ENCODE measurements at places on chromosomes 7 and 10.

- peaks cover 6% of the 10 kb centered on the region for H3K27me3 ChIP-seq
- no peaks in the 10 kb centered on the region for H3K4me1 ChIP-seq
- DNase-seq = no peak
- H3K27ac ChIP-seq = no peak overlapping the region
These were observed 51.1 kb upstream of the LYZL1 start for GRCh38 chr10:29237786-29238185.

- no peak overlapping the region for H3K4me3 ChIP-seq
- H3K27ac ChIP-seq = no peak overlapping the region
- no peaks in the 10 kb centered on the region for H3K4me1 ChIP-seq
- no peaks in the 10 kb centered on the region for H3K36me3 ChIP-seq
- no peak for DNase-seq
These were observed 225.4 kb downstream of the BMPER start for GRCh38 chr7:34130558-34131295.

DNA sequence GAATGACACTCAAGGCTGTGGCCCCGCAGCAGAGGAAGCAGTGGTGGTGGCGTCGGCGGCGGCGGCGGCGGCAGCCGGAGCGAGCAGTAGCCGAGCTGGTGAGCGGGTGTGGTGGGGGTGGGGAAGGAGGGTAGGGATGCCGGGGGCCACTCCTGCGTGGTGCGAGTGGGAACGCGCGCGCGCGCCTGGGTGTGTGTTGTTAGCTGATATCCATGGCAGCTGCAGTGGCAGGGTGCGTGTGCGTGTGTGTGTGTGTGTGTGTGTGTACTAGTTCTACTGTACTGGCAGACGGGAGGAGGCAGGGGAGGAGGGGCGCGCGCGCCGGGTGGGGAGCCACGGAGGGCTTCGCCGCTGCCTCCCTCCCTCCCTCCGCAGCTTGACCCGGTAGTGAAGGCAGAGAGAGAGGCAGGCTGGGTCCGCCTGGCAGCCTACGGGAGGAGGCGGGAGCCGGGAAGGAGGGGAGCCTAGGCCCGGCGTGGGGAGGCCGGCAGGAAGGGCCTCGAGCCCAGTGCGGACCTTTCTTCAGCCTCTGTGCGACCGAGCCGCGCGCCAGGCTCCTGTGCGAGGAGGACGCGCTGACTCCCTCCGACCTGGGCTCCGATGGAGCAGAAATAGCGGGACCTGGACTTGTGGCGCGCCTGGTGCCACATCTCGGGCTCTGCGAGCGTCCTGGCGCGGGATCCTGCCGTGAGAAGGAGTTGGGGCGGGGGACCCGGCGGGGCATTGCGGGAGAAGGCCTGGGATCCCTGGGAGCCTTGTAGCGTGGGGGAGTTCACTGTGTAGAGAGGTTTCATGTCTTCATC, at the start of gene MAGI2:
TSS of gene MAGI2 (minus strand) at position 110 of the 803 bp plus-strand sequence. CDS start 347 bp downstream, outside the sequence.
- H3K4me1 ChIP-seq = peaks cover 11% of the 10 kb centered on the region
- no peak for DNase-seq
- H3K36me3 ChIP-seq = peaks cover 2% of the 10 kb centered on the region
- H3K4me3 ChIP-seq = no peak within 1 kb of the TSS
- H3K27ac ChIP-seq = no peak within 1 kb of the TSS

DNA sequence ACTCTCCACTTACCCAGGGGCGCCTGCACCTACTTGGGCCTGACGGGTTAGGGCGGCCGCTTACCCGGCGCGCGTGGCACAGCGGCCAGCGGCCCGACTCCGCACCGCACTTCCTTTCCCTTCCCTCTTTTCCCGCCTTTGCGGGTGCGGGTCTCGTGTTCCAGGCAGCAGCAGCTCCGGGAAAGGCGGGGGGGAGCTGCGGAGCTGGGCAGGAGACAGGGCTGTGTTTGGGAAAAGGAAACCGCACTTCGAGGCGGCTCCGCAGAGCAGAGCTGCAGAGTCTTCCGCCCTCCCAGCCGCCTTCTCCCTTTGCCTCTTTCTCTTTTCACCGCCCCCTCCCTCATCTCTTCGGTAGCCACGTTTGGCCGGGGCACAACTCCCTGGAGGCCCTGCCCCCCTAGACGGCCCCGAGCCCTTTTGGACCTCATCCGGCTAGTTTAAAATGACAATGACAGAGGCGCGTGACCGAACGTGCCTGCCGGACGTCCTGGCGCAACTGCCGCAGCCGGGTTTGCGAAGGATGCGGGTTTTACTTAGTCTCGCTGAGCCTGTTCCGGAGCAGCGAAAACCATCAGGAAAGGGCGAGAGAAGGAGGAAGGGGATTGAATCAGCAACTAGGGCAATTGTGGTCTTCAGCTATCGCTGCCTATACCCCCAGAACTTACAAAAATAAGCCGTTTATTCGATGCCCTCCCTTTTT, 7.9 kb upstream of the PAX2 start:
- peak overlapping the region; percentile 39 for H3K4me3 ChIP-seq
- no peak for DNase-seq
- peaks cover 5% of the 10 kb centered on the region for H3K36me3 ChIP-seq
- peaks cover 38% of the 10 kb centered on the region for H3K4me1 ChIP-seq
- H3K27me3 ChIP-seq = peaks cover 87% of the 10 kb centered on the region
- H3K27ac ChIP-seq = peak overlapping the region; percentile 19

- no peak overlapping the region for H3K27ac ChIP-seq
- DNase-seq = no peak
- no peaks in the 10 kb centered on the region for H3K4me1 ChIP-seq
- H3K4me3 ChIP-seq = no peak overlapping the region
- H3K36me3 ChIP-seq = no peaks in the 10 kb centered on the region
- peaks cover 2% of the 10 kb centered on the region for H3K27me3 ChIP-seq
These were observed 398.9 kb downstream of the PHTF2 start for GRCh38 chr7:78197447-78197846.

DNA sequence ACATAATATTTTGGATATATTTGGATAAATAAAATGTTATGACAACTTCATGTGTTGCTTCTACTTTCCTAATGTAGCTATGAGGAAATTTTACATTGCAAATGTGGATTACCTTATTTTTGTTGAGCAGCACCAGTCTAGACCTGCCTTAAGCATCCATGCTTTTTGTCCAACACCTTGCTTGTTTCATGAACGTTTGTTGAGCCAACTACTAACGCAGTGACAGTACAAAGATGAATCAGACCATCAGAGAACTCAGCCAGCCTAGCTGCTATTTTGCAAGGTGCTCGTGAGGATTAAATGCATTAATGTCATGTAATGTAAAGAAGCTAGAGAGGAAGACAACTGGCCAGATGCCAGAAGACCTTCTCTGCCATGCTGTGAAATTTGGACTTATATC, 1.1 kb upstream of the ZC3HAV1L start:
- peak overlapping the region; percentile 72 for H3K4me3 ChIP-seq
- no peaks in the 10 kb centered on the region for H3K27me3 ChIP-seq
- H3K36me3 ChIP-seq = peaks cover 7% of the 10 kb centered on the region
- H3K27ac ChIP-seq = no peak overlapping the region
- DNase-seq = no peak

DNA sequence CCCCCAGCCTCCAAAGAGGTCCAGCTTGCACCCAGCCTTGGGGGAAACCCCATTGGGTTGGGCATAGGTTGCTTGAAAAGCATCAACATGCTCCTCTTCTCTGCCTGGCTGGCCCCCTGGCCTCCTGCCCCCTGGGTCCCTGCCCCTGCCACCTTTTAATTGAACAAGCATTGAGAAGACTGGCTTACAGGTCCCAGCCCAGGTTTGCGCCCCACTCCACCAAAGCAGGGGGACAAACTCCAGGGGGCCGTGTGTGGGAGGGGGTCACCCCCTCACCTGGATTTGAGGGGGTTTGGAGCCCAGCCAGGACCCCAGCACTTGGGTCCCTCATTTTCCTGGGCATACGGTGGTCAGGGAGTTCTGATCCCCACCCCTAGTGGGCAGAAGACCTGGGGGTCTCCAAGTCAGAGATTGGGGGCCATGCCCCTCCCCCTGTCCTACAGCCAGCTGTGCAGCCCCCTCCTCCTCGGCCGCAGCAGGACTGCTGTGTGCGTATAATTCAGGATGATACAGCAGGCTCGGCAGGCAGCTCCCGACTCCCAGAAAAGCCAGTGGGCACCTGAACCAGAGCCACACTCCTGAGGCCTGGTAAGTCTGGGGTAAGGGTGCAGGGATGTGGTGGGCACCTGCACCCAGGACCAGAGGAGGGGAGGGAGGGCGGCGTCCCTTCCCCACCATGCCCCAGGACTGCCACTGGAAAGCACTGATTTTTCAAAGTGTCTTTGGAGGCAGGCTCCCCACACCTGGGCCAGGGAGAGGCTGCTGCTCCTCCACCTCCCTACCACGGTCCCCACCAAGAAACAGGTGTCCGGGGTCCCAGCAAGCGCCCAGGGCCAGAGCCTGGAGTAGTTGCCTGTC, 1.7 kb downstream of the ELFN1 start:
- H3K36me3 ChIP-seq = peaks cover 2% of the 10 kb centered on the region
- no peak overlapping the region for H3K27ac ChIP-seq
- DNase-seq = no peak
- peaks cover 12% of the 10 kb centered on the region for H3K4me1 ChIP-seq
- H3K4me3 ChIP-seq = no peak overlapping the region

DNA sequence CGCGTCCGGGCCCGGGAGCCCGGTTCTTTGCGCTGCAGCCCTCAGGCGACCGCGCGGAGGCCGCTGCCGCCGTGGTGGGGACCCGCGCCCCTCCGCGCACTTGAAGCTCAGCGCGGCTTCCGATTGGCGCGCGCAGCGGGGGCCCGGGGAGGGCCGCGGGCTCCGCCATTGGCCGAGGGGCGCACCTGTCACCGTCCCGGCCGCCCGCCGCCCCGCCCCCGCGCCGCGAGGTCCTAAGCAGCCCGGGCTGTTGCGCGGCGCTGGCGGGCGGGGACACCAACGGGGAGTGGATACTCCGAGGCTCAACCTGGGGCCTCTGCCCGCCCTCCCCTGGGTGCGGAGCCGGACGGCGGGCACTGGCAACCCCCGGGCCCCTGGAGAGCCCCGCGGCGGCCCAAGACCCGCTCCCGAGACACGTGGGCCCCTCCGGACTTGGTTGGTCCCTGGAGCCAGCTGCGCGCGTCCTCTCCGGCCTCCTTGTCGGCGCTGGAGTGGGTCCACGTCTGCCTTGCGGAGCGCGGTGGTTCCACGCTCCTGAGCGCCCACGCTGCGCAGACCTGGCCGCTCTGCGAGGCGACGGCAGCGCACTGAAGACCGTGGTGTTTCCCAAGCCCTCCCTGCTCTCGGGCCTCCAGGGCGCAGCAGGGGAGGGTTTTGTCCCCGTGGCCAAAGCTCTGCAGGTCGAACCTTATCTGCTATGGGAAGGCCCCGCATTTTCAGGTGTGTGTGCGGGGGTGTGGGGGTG, at the start of gene MNX1:
TSS of gene MNX1 (minus strand) at position 76 of the 745 bp plus-strand sequence. CDS start 313 bp downstream, outside the sequence.
- no peak for DNase-seq
- H3K36me3 ChIP-seq = peaks cover 3% of the 10 kb centered on the region
- peak within 1 kb of the TSS; percentile 64 for H3K4me3 ChIP-seq
- no peak within 1 kb of the TSS for H3K27ac ChIP-seq

- peaks cover 27% of the 10 kb centered on the region for H3K4me1 ChIP-seq
- H3K4me3 ChIP-seq = no peak overlapping the region
- H3K27ac ChIP-seq = no peak overlapping the region
- H3K36me3 ChIP-seq = peaks cover 8% of the 10 kb centered on the region
These were observed 20.1 kb downstream of the ANK3 start for GRCh38 chr10:60369547-60369930.

DNA sequence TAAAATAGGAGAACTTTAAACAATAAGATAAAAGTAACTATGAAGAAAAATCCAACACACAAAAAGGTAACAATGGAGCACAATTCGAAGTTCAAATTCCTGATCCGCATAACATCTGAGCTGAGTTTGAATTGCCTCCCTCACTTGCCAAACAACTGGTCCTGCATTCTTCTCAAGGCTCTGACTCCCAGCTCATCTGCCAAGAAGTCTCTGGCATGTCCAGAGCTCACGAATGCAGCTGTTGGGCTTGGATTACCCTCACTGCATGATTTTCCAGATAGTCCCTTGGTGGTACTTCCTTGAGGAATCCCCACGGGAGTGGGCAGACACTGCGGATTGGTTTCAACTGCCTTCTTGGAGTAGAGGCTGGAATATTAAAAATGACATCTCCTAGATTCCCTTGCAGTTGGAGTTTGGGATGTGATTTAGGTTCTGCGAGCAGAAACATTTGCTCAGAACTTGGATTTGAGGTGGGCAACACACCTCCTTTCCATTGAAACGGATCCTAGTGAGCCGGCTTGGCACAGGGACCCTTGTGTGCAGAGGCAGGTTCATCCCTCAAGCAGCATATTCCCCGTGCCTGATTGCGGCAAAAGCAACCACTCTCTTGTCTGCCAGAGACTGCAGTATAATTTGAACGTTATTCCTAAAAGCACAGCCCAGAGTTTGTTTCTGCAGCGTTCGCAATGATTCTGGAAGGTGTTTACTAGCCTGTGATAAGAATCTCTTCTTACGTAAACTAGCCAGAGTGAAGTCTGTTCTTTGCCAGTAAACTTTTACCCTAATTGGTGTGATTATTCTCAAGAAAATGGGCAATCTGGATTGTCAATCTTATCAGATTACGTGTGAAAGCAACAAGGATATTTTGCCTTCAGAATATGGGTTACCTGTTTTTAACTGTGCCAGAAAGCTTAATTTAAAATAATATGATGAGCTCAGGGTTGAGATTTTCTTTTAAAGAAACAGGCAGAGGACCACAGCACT, 23.4 kb upstream of the PRKCQ start:
- no peaks in the 10 kb centered on the region for H3K27me3 ChIP-seq
- H3K36me3 ChIP-seq = peaks cover 13% of the 10 kb centered on the region
- H3K27ac ChIP-seq = no peak overlapping the region
- no peak overlapping the region for H3K4me3 ChIP-seq
- DNase-seq = no peak

Data from central memory CD8-positive, alpha-beta T cell (primary cell).